NCI-H1048 (cell line): ENCODE measurements at places on chromosomes 5 and 9.

DNA sequence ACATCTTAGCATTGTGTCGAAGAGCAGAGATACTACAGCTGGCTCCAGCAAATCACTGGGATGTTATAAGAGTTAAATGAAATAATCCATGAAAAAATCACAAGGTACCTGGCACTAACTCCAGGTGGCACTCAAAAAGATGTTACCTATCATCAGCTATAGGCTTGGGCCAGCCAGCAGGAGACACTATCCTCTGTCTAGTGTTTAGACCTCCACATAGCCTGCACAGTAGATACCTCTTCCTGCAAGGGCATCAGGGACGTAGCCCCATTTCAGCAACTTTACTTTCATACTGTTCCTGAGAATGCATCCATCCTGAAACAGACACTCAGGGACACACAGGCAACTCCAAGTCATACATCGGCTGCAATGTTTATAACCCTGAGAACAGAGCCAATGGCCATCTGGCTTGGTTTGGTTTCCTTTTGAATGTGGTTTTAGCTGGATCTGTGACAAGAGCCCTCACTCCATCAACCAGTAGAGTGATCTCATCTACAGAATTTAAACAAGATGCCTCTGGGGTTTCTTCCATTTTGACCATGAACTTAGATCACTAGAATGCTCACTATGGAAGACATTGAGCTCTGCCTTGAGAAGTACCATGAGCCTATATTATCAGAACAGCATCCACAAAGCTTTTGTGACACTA lies 69.9 kb downstream of the TLE1 start:
- no peak for DNase-seq

DNA sequence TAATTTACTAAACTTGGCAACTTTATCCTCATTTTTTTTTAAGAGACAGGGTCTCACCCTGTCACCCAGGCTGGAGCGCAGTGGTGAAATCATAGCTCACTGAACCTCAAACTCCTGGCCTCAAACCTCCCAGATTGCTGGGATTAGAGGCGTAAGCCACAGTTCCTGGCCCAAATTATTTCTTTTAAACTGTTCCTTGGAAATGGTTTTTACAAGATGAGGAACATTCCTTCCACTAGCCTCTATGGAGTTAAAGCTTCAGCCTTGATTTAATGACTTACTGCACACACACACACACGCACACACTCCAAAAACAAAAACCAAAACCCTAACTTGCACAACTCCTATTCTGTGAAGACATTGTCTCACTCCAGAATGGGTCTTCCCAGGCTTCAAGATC lies 77.2 kb upstream of the TARS1 start:
- no peak for DNase-seq

- no peak for DNase-seq
These were observed 577.3 kb upstream of the TLE4 start for GRCh38 chr9:78994471-78994870.

- no peak for DNase-seq
These were observed 453.3 kb downstream of the BNC2 start for GRCh38 chr9:16417161-16417560.

DNA sequence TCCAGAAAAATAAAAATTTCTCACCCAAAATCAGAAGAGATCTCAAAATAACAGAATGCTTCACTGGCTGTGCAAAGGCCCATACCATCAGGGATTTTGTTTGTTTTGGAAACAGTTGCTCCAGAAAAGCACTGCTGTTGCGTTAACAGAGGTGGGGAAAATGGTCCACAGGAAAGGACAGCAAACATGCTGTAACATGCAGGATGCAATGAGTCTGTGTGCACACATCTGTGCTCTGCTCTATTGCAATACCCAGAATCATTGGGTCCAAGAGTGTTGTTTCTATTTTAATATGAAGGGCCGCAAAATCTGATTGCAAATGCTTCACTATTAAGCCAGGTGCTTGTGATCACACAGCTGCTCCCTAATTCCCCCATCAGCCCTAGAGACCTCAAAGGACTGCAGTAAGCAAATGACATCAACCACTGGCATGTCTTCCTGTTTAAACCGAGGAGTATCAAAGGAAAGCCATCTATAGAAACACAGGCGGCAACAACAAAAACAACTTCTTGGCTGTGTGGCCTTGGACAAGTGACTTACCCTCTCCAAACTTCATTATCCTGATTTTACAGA lies 141.0 kb downstream of the DCP2 start:
- no peak for DNase-seq

DNA sequence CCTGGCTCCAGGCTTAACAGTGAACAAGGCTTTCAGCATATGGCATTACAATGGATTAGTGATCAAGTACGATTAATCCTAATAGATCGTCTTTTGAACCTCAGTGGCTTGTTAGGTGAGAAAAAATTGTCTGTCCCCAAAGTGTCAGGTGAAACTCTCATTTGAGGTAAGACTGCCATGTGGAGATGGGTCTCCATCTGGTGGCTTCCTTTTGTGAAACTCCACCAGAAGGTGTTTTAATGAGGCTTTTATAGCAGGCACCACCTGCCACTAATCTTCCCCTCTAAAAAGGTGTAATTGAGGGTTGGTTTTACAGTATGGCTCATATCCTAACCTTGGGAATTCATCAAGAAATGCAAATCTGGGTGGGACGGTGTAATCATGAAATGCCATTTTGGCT lies 471.1 kb upstream of the MPDZ start:
- DNase-seq, result no peak

- no peak for DNase-seq
These were observed 298.3 kb downstream of the GADD45G start for GRCh38 chr9:89903141-89903475.

GRCh38 chr9:87711857-87712800 lies 13.8 kb upstream of the CTSL start:
- no peak for DNase-seq

GRCh38 chr9:126975327-126976220 lies 61.0 kb downstream of the RALGPS1 start:
- DNase-seq, result no peak
